ENCODE measurements at places on chromosomes 11 and 22.

DNA sequence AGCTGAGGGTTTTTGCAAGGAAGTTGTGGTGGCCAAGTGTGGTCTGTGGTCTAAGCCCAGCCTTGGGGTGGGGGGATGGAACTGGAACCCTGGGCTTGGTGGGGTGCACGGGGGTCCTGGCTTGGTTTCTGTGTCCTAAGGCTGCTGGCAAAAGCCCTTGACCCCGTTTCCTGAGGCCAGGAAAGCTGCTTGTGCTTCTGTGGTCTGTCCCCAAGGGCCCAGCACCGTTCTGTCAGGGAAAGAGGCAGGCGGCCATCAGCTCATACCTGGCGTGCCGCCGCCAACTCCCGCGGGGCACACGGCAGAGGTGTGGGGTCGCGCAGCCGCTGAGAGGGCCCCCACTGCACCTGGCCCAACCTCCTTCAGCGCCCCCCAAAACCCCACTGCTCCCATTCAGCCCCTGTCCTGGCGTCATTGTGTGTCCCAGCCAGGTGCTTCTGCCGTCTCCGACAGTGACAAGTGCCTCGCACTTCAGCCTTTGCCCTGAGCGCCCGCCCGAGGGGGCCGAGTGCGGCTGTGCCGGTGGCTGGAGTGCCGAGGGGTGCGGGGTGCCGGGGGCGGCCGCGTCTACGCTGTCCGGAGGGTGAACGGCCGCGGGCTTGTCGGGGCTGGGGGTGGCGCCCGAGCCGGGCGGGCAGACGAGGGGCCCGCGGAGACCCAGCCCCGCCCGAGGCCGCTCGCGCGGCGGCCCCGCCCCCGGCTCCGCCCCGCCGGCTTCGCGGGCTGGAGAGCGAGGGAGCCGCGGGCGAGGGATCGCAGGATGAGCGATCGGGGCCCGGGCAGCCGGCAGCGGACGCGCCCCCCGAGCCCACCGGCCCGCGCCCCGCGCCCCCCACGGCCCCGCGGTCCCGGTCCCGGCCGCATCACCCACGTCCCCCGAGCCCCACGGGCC, at the start of gene CNIH2:
Gene CNIH2 (plus strand): TSS at position 705 of the 892 bp plus-strand sequence. CDS start 282 bp downstream, outside the sequence.
- DNase-seq: peak; percentile 31

- no peak for DNase-seq
Observed at GRCh38 chr11:50098186-50098725, 65.6 kb downstream of the OR4C45 start.

- DNase-seq: no peak
Observed at GRCh38 chr11:44773351-44773965, 46.7 kb downstream of the TSPAN18 start.

GRCh38 chr11:113817162-113817561, 37.6 kb downstream of the CLDN25 start:
- DNase-seq: no peak

- DNase-seq: no peak
Observed at GRCh38 chr11:123740787-123741158, 687 bp downstream of the ZNF202 start.

GRCh38 chr11:110376711-110377324, 52.9 kb upstream of the FDX1 start:
- peak; percentile 98 for DNase-seq

- no peak for DNase-seq
Observed at GRCh38 chr11:24163841-24164240, 333.0 kb upstream of the LUZP2 start.

DNA sequence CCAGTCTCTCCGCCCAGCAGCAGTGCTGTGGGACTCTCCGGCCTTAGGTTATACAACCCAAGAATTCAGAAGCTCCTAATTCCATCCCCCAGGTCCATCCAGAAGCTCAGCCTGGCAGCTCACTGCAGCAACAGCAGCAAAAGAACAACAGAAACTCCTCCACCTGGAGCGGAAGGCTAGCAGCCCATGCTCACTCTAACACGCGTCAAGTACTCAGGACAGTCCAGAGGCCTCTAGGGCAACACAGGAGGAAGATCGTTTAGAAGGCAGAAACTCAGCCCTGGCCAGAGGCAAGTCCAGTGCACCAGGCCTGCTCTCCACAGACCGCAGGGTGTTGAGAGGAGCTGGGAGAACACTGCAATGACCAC, 17.1 kb downstream of the PLA2G6 start:
- no peak for DNase-seq

- no peak for DNase-seq
Observed at GRCh38 chr11:123098990-123099389, 37.1 kb upstream of the HSPA8 start.

DNA sequence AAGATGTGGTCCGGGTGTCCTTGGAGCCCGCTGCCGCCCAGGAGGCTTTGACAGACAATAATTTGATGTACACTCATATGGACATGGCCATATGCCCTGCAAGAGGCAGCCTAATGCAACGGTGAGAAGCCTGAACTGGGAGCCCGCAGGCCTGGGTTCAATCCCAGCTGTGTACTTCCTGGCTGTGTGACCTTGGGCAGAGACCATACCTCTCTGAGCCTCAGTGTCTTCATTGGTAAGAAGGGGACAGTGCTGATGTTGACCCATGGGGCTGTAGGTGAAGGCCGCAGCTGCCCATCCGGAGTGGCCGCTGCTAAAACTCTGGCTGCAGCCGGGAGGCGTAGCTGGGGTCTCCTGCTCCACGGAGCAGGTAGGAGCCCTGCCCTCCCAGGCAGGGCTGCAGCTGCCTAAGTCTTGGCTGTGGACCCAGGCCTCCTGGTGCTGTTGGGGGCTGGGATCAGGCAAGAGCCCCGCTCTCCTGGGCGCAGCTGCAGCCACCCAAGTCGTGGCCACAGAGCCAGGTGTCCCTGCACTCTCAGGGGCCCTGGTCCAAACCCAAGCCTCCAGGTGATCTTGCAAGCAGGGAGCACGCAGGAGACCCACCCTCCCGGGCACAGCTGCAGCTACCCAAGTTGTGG, 8.9 kb downstream of the IL2RB start:
- DNase-seq: no peak

GRCh38 chr11:90510839-90511238, 288.0 kb upstream of the CHORDC1 start:
- peak; percentile 5 for DNase-seq

DNA sequence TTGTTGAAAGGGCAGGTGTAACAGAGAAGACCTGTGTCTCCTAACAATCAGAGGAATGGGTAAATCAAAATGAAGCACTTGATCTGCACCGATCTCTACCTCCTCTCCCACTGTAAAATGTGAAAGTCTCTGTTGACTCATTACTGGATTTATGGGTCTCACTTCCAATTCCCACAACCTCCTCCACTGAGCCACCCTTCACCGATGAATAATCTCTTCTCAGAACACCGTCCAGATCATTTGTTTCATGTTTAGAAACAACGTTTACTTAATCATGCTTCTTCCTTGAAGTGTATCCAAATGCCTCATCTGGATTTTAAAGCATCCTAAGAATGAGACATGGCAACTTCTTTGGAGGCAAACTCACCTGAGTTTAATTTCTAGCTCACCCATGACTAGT, 643.6 kb downstream of the ETS1 start:
- DNase-seq: no peak

- no peak for DNase-seq
Observed at GRCh38 chr11:120027546-120028180, 110.2 kb downstream of the TRIM29 start.

GRCh38 chr11:110077346-110077745, 15.8 kb upstream of the ZC3H12C start:
- DNase-seq: no peak

GRCh38 chr11:16815047-16815767, 76.8 kb downstream of the C11orf58 start:
- peak; percentile 53 for DNase-seq

DNA sequence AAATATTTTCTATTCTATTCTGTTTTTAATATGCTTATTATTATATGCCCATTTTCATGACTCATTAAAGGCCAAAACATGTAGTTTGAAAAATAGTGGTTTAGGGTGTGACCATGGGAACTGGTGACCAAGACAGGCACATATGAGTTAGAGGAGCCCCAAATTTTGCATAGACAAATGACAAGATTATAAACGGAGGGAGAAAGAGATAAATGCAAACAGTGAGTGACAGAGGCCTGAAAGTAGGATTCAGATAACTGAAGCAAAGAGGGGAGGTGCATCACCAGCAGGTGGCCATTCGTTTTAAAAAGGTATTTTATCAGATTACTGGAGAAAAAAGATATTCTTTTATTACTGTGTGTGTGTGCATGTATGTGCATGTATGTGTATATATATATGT, 391.5 kb upstream of the CHORDC1 start:
- DNase-seq: no peak

DNA sequence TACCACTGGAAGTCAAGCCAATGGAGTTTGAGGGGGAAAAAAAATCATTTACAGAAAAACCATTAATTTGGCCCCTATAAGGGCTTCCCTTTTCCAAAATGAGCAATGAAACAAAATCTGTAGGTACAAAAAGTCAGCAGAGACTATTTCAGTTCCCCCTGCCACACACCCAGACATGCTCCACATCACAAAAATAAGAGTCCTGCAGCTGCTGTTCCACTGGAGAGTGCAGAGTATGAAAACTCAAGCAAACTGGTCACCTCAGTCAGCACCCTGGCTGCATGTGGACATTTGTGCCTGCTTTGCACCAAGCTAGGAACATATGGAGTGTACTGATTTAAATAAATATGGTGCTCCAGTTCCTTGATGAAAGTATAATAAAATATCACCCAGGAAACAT, 15.1 kb downstream of the POU2AF1 start:
- DNase-seq: no peak

DNA sequence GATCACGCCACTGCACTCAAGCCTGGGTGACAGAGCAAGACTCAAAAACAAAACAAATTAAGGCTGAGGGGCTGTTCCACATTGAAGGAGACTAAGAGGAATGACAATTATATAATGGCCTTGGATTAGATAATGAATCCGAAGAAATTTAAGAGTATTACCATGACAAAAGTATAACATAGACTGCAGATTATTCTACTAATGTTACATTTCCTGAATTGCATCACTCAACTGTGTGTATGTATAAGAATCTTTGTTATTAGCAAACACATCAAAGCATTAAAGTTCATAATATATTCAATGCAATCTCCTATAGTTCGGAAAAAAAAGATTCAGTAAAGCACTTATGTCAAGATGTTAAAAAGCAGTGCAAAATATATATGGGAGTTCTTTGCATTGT, 27.5 kb downstream of the CSTF3 start:
- no peak for DNase-seq

GRCh38 chr11:12235947-12236743, 125.8 kb downstream of the MICAL2 start:
- DNase-seq: peak; percentile 72

DNA sequence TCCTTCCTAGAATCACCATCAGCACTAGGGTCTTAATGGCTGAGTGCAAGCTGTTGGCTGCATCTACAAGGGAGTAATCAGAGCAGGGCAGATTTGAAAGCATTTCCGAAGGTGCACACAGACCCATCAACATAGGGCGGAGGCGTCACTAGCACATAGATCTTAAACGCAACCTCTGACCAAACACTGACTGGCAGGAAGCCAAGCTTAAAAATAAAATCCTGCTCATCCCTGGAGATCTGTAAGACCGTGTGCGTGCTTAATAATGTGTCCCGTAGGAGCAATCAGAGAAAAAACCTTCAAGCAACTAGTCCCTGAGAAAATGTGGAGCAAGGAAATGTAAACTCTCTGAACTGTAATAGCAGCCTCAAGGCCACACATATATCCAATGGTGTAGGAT, 470.5 kb downstream of the ETS1 start:
- no peak for DNase-seq

- DNase-seq: no peak
Observed at GRCh38 chr22:42902875-42903510, 45.9 kb upstream of the ARFGAP3 start.

- no peak for DNase-seq
Observed at GRCh38 chr22:35398591-35398973, 1.4 kb upstream of the MCM5 start.

- DNase-seq: no peak
Observed at GRCh38 chr22:41521126-41521525, 23.1 kb downstream of the POLR3H start.

DNA sequence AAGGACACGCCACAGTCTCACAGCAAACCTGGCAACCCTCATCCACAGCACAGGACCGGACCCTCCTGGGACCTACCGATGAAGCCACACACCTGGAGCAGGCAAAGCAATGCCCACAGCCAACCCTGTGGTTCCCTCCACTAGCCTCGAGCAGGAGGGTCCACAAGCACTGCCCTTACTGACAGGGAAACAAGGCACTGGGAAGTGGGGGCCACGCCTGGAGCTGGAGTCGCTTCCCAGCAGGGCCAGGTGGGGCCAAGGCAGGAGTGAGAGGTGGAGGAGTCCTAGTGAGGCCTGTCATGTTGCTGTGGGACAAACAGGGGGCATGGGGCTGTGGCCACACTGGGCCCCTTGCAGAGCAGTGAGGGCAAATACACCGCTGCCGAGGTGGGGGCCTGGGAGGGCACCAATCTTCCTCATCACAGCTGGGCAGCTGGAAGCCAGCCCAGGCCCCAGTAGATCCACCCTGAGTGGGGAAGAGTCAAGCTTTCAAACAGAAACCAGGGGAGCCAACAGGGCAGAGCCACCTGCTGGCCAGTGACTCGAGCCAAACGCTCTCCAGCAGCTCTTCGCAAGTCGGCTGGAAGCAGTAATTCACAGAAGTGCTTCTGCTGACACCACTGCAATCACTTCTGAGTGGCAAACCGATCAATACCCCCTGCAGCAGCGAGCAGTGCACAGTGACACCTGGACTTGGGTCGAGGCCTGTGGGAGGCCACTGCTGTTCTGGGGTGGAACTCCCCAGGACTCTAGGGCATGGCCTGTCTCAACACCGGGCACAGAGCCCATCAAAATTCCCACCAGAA, 13.7 kb downstream of the SULT4A1 start:
- no peak for DNase-seq

GRCh38 chr11:7576726-7577290, 63.0 kb downstream of the PPFIBP2 start:
- no peak for DNase-seq

GRCh38 chr11:128456566-128457268, 130.6 kb downstream of the ETS1 start:
- DNase-seq: no peak

GRCh38 chr11:62707277-62707861, at the start of the genes BSCL2 and GNG3:
Gene BSCL2, minus strand, starts transcription at chr11:62707424. Its CDS starts 229 bp downstream, at chr11:62707195.
Gene GNG3, plus strand, starts transcription at chr11:62707676. Its CDS starts 620 bp downstream, at chr11:62708296.
- DNase-seq: no peak

- no peak for DNase-seq
Observed at GRCh38 chr11:120391854-120392253, 55.6 kb downstream of the ARHGEF12 start.

DNA sequence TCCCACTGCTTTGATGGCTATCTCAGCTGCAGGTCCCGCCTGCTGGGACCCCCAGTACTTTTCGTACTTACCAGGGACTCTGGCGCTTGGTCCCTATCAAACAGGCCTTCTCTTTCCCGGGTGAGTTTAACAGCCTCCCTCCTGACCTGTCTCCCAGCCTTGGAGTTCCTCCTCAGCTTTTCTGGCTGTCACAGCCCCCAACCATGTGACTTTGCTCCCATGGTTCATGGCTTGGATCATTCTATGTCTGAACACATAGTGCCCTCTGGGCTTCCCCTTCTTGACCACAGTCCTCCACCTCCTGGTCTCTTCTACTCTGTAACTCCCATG, 56.9 kb downstream of the PARVA start:
- DNase-seq: no peak

- peak; percentile 90 for DNase-seq
Observed at GRCh38 chr11:67265633-67266448, 432 bp upstream of the GRK2 start.

Measured in suppressor macrophage treated with lipopolysaccharide for 1 hour (primary cell).